ENCODE measurements at places on chromosomes 4 and X.

DNA sequence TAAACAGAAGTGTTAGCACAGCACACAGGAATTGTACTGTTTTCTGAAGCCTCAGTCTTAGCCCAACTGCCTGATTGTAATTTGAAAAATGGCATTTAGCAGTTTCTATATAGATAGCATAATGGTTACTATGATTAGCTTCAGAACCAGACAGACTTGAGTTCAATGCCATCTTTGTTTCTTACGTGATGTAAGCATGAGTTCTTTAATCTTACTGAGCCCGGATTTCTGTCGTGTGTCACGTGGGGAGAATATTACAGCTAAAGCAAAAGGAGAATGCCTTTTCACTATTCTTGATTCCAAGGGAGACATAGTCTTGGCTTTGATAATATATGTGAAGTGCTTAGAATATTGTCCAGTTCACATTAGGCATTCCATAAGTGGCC lies 407.3 kb downstream of the STIM2 start:
- no peak for DNase-seq

DNA sequence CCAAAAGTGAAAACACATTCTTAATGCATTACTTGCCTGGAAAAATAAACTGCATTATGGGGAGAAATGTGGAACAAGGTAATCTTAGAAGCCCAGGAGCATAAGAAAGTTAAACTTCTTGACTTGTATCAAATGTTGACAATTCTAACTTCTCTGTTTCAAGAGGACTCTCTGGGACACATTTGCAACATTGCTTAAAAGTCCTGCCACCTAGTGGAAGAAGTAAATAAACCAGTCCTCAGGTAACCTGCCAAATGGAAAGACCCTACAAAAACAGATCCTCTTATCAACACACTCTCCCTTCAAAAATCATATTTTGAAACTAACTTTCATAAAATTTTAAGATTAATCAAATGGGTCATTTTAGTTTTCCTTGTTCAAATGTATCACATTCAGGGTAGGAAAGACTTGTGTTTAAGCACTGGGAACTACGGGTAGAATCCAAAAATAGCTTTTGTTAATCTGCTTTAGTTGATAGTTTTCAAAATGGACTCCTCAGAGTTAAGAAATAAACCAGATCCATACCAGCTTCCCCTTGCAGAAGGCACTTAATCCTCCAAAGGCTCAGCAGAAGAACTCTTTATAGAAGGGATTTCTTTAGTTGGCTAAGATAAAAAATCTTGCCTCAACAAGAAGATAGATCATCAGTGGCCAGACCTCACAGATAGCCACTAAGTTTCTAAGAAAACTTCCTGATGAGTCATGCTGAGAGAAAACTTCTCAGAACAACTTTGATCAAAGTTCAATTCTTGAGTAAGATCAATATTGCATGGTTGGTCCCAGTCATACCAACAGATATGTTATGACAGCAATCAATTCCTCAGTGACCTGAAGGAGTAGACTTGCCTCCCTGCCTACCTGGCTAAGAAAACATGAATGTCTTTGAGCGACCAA lies 141.7 kb downstream of the HHIP start:
- peak; percentile 28 for DNase-seq

GRCh38 chrX:16067886-16068515 lies 55.4 kb upstream of the GRPR start:
- DNase-seq, result no peak

- peak; percentile 30 for DNase-seq
These were observed 107.5 kb upstream of the RPL34 start for GRCh38 chr4:108512615-108513505.

GRCh38 chr4:1245481-1246051 lies 3.4 kb downstream of the CTBP1 start:
- no peak for DNase-seq

GRCh38 chrX:120145295-120145925 lies 13.0 kb upstream of the RHOXF2 start:
- no peak for DNase-seq
